ENCODE measurements at places on chromosomes 16 and 17.

- no peak for DNase-seq
Measured at GRCh38 chr17:61206922-61207321, 192.7 kb upstream of the TBX2 start.

- no peak for DNase-seq
Measured at GRCh38 chr17:6994118-6994598, 1.7 kb upstream of the ALOX12 start.

DNA sequence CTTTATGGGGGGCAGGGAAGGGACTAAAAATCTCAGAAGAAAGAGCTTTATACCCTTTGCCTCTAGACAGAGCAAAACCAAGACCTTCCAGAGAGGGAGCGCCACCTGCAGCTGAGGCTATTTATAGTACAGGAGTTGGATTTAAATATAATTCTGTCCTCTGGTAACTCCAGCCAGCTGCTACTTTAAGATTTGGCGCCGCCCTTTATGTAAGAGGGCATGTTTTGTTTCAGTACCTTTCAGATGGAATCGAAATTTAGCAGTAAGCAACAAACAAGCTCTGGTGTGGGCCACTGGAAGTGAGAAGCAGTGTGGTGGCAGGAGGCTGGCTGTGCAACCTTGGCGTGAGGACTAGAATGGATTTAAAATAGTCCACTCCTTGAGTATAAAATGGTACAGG is 5.2 kb upstream of the GUCY2D start:
- no peak for DNase-seq

DNA sequence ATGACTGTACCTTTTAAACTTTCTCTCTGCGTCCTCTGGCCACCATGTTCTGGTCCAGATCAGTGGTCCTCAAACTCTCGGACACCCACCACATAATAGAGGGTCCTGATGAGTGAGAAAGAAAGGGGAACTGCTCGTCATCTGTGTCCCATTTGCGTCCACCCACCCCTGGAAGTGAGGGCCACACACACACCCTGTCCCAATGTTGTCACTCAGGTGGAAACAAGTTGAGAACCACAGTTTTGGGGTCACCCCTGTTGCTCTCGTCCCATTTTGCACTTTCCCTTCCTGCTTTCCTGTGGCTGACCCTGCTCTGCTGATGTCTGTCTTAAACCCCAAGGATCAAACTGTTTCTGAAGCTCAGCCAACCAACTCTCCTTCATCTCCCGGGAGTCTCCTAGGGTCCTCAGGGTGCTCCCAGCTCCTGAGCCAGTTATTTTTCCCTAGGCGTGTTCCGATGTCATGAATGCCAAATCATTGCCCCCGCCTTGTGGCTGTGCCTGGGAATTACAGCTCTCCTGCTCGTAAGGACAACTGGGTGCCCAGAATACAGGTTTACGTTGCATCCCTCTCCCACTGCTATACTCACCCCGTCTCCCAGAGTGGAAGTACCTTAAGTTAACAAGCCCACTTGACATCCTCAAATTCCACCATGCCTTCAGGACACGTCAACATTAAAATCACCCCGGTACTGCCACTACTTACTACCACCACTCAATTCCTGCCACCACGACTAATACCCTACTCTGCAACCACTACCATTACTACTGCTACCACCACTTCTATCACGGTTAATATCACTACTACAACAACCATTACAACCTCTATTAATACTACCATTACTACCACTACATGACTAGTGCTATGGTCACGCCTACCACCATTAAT is 26.0 kb upstream of the HNF1B start:
- peak; percentile 44 for DNase-seq

DNA sequence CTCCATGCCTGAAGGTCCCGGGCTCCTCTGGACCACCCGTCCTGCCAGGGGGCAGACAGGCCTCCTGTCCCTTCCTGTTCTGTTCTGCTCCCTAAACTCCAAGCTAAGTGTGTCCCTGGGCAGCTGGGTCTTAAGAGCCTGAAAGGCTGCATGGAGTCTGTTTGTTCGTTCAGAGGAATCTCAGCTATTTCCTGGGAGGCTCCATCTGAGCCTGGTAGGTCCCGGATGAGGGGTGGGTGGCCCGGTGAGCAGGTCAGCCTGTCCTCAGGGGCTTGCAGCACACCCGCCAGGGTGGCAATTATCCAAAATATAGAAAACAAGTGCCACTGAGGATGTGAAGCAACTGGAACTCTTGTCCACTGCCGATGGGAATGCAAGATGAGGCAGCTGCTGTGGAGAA is 12.6 kb downstream of the ACTG1 start:
- DNase-seq: peak; percentile 28

DNA sequence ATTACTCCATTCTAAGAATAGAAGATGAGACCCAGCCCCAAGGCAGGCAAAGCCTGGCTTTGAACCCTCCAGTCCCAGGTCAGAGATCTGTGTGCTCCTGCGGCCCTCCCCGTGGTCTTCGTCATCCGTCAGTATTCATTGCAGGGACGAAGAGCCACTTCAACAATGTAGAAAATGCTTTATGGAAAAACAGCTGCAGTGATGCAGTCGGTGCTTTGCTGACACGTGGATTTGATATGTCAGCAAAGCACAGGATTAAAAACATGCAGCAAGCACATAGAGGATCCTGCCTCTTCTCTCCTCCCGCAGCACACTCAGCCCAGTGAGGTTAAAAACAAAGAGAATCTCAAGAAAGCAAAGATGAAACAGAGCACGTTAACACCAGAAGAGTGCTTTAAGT is 117.1 kb upstream of the AXIN2 start:
- no peak for DNase-seq

DNA sequence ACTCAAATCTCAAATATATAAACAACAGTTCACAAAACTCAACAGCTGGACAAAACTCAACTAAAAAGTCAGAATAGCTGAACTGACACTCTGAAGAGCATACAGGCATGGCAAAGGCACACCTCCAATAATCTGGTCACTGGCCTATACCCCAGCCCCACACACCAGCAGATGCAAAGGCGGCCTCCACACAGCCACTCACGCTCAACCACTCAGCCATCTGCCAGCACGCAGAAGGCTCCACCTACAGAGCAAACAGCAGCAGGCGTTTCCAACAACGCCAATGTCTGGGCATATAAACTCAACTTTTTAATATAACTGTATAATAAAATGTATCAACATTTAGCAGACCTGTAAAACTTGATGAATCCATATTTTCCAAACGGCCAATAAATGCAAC is 17.2 kb downstream of the USP7 start:
- no peak for DNase-seq

DNA sequence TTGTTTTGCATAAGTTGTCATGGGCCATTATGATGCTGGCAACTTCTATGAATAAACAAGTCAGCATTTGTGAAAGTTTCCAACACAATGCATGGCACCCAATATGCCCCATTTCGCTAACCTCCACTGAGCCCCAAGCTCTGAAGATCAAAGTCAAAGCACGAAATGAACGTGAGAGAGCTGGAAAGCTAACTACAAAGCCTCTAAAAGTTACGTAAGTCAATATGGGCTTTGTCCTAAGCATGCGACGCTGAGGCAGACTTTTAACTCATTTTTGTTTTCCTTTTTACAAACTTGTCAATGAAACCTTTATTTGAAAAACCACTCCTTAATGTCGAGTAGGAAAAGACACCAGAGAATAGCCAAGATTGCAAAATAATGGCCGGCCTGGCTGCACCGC is 131.6 kb upstream of the NUDT7 start:
- DNase-seq: no peak

- no peak for DNase-seq
Measured at GRCh38 chr16:57471852-57472664, 9.6 kb downstream of the POLR2C start.

- no peak for DNase-seq
Measured at GRCh38 chr17:66459811-66460270, 157.4 kb downstream of the PRKCA start.

- no peak for DNase-seq
Measured at GRCh38 chr16:70750893-70751467, 50.0 kb downstream of the VAC14 start.

DNA sequence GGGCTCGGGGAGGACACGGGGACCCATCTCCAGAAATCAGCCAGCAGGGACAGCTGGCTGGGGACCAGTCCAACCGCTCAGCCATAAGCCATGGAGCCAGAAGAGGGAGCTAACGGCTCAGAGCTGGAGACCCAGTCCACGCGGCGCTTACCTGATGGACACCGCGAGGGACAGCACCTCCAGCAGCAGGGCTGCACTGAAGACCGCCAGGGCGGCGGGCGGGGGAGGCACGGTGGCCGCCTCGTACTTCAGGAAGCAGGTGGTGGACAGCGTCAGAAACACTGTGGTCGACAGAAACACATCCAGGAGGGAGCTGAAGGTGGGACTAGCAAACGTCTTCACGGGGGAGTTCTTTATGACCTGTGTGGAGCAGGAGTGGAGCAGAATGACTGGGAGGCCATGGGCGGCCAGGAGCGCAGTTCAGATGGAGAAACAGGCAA is 102.6 kb upstream of the CREBBP start:
- peak; percentile 77 for DNase-seq

All from retina (tissue), 1 donor.